Frontal cortex (tissue), 4 donors: ENCODE measurements at places on chromosomes 3 and 15. TPM values are rescaled to one million over a fixed set of nuclear protein-coding genes. Genes with fewer than 3 reads are reported as not detected.
A peak's percentile ranks its signal among the peaks of the same experiment; 100 is the strongest.

- peak; percentile 79 for DNase-seq
Observed at GRCh38 chr15:76059320-76060117, at the start of gene TMEM266. TMEM266 (plus strand) TSS chr15:76059985; CDS start chr15:76134264, 74,279 bp downstream.

- DNase-seq: no peak
Observed at GRCh38 chr3:186588632-186589031, 18.1 kb downstream of the DNAJB11 start.

DNA sequence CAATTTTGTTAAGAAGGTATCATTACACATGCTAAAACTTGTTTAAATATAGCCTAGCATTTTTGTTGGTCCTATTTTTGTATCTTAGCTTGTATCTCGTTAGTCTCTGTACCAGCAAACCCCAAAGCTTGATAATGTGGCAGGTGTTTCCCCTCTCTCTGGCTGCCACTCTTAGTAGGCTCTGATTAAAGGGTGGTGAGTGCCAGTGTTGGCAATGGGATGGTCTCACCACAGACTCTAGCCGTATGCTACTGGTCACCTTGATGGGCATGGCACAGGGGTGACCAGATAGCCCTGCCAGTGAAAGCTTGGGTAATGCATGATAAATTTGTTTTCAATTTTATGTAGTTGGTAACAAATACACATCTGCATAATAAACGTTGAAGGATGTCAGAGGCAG lies 188.3 kb downstream of the CFAP20DC start:
- DNase-seq: no peak

- DNase-seq: no peak
Observed at GRCh38 chr3:132867956-132868355, 145.7 kb upstream of the NPHP3 start.

ZNF619 gene
- 4.5 TPM for total RNA-seq
